Type B pancreatic cell (in vitro differentiated cells): ENCODE measurements at places on chromosomes 7 and 10.

- no peaks in the 10 kb centered on the region for H3K27me3 ChIP-seq
- H3K36me3 ChIP-seq, result peaks cover 4% of the 10 kb centered on the region
- H3K4me1 ChIP-seq, result no peaks in the 10 kb centered on the region
Observed at GRCh38 chr7:37488163-37488764, 39.6 kb upstream of the ELMO1 start.

- peak overlapping the region; percentile 85 for H3K27ac ChIP-seq
- peaks cover 10% of the 10 kb centered on the region for H3K4me1 ChIP-seq
- H3K27me3 ChIP-seq, result no peaks in the 10 kb centered on the region
- H3K36me3 ChIP-seq, result no peaks in the 10 kb centered on the region
- no peak for DNase-seq
Observed at GRCh38 chr7:23594879-23595604, 2.1 kb upstream of the CCDC126 start.

DNA sequence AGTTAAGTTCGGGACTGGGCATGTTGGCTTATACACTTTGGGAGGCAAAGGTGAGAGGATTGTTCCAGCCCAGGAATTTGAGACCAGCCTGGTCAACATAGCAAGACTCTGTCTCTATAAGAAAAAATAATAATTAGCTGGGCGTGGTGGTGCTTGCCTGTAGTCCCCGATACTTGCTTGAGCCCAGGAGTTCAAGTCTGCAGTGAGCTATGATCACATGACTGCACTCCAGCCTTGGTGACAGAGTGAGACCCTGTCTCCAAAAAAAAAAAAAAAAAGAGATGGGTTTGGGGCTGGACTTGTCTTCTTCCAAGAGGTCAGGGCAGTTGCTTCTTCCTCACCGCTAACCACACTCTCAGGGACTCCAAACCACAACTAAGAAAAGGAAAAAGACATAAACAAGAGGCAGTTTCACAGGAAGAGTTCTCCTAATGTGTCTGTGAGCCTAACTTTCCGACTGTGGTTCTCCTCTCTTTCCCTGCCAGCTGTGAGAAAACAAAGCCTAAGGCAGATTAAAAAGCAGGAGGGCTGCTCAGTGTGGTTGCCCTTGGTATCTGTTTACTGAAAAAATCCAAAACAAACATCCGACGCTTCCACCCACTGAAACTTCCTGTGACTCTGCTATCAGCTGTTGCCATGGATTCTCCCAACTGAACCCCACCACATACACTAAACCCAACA is 2.4 kb upstream of the SERPINE1 start:
- peak overlapping the region; percentile 44 for H3K4me3 ChIP-seq
- peaks cover 29% of the 10 kb centered on the region for H3K27me3 ChIP-seq
- no peak overlapping the region for H3K27ac ChIP-seq

GRCh38 chr10:72695496-72695895 is 3.6 kb downstream of the MCU start:
- no peak overlapping the region for H3K4me3 ChIP-seq
- no peaks in the 10 kb centered on the region for H3K27me3 ChIP-seq
- no peaks in the 10 kb centered on the region for H3K36me3 ChIP-seq
- DNase-seq, result no peak
- H3K27ac ChIP-seq, result no peak overlapping the region

DNA sequence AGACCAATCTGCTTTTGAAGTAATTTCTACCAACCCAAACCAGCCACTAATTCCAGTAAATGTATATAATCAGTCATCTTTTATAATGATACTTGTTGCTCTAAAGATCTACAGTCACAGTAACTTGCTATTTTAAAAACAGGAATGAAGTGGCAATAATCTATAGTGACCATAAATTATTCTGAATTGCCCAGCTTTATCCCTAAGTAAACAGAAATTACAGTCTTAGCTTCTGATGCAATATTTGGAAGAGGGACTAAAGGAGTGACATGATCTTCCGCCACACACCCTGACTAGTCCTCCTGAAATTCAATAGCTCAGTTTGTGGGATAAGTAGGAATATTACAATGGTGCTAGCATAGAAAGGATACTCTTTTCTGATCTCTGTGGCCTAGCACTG is 96.1 kb downstream of the ATE1 start:
- no peaks in the 10 kb centered on the region for H3K27me3 ChIP-seq
- no peak overlapping the region for H3K27ac ChIP-seq
- H3K36me3 ChIP-seq, result peaks cover 51% of the 10 kb centered on the region
